ENCODE measurements at places on chromosomes 13 and 19. TPM values are rescaled to one million over a fixed set of nuclear protein-coding genes. Genes with fewer than 3 reads are reported as not detected.
A peak's percentile ranks its signal among the peaks of the same experiment; 100 is the strongest.

SIGLEC11 gene
- not detected for total RNA-seq

FCER2 gene
- total RNA-seq, result not detected

PVR gene
- total RNA-seq, result 19.2 TPM

KRTDAP gene
- 1.8 TPM for total RNA-seq

RASGRP4 gene
- 0.16 TPM for total RNA-seq

AXL gene
- 10.9 TPM for total RNA-seq

- no peak overlapping the region for H3K4me3 ChIP-seq
- H3K27me3 ChIP-seq, result peaks cover 13% of the 10 kb centered on the region
- H3K27ac ChIP-seq, result no peak overlapping the region
- H3K36me3 ChIP-seq, result no peaks in the 10 kb centered on the region
Measured at GRCh38 chr13:113149711-113150549, 8.5 kb upstream of the PROZ start.

- peaks cover 36% of the 10 kb centered on the region for H3K27me3 ChIP-seq
- DNase-seq, result peak; percentile 95
- no peaks in the 10 kb centered on the region for H3K36me3 ChIP-seq
- no peak overlapping the region for H3K27ac ChIP-seq
- no peaks in the 10 kb centered on the region for H3K4me1 ChIP-seq
- peak overlapping the region; percentile 49 for H3K4me3 ChIP-seq
Measured at GRCh38 chr19:42132851-42133528, 744 bp upstream of the POU2F2 start.

GRCh38 chr13:36212789-36213188, 1.6 kb downstream of the SOHLH2 start:
- no peaks in the 10 kb centered on the region for H3K4me1 ChIP-seq
- no peaks in the 10 kb centered on the region for H3K27me3 ChIP-seq
- no peaks in the 10 kb centered on the region for H3K36me3 ChIP-seq
- H3K27ac ChIP-seq, result peak overlapping the region; percentile 24
- DNase-seq, result no peak

DNA sequence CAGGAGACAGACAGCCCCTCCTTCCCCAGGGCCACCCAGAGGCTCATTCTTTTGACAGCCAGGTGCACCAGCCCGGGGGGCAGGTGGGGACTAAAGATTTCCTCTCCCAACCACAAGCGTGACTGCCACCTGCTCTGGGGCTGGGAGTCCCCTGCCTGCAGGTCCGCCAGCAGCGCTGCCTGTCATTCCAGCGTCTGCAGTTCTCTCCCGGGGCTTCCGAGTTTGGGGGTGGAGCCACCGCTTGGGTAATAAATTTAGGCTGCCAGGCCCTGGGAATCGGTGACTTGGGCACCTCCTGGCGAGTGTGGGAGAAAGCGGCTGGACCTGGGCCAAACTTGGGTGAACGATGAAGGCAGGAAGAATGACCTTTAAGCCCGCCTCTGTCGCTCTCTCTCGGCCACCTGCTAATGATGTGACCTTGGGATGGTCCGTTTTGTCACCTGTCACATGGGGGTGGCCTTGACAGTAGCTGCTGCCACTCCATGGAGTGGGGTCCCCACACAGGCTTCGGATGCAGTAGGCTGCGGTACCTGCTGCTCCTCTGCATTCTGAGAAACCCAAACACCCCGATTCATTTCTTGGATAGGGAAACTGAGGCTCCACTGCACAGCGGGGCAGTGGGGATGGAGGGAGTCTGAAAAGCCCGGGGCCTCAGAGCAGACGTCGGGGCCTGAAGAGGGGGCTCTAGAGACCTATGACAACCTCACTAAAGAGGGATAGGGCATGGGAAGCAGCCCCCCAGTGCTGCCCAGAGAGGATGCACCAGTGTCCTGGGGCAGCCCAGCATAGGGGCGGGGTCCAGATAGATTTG, 12.8 kb downstream of the FUT6 start:
- H3K27ac ChIP-seq, result no peak overlapping the region
- no peaks in the 10 kb centered on the region for H3K27me3 ChIP-seq

- H3K27ac ChIP-seq, result no peak overlapping the region
- DNase-seq, result peak; percentile 88
- H3K4me1 ChIP-seq, result no peaks in the 10 kb centered on the region
- H3K4me3 ChIP-seq, result no peak overlapping the region
Measured at GRCh38 chr13:28058866-28059613, 41.3 kb downstream of the FLT3 start.

DNA sequence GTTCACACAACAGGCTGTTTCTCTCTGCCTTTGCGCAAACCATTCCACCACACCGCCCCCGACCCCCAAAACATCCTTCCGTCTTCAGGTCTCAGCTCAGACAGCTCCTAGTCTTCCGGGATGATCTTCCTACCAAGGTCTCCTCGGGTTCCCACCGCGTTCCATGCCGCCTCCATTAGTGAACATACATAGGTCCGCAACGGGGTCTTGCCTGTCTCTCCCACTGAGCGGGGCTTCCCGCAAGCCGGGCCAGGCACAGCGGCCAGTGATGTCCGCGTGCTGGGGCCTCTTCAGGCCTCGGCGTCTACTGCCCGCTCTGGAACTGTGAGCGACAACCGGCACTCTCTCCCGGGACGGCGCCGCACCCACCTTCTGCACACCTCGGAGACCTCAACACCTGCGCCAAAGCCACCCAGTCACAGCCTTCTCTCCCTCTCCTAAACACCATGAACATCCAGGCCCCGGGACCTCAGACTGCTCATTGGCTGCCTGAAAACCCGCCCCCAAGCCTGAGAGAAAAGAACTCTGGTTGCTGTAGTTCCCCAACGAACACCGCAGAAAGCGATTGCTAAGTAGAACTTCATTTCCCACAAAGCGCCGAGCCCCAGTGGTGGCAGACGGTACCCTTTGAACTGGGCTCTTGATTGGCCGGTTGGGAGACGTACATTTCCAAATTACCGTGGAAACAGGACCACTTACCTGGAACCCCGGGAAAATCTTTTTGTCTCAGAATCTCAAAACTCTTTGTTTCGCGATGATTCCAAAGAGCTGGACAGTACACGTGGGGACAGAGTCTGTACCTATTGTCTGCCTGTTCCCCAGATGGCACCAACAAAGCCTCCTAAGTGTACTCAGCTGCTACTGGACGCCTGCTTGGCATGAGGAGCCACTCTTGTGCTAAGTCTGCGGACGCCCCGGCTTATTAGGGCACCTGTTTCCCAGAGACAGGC, 9.5 kb downstream of the DYRK1B start:
- peak overlapping the region; percentile 78 for H3K27ac ChIP-seq
- peak; percentile 97 for DNase-seq
- peak overlapping the region; percentile 82 for H3K4me3 ChIP-seq
- H3K4me1 ChIP-seq, result no peaks in the 10 kb centered on the region

GRCh38 chr13:31768351-31768750, 29.0 kb downstream of the RXFP2 start:
- H3K4me3 ChIP-seq, result no peak overlapping the region
- no peak for DNase-seq
- no peaks in the 10 kb centered on the region for H3K27me3 ChIP-seq
- H3K4me1 ChIP-seq, result no peaks in the 10 kb centered on the region
- no peaks in the 10 kb centered on the region for H3K36me3 ChIP-seq
- H3K27ac ChIP-seq, result no peak overlapping the region

- H3K4me1 ChIP-seq, result no peaks in the 10 kb centered on the region
- no peak for DNase-seq
- H3K4me3 ChIP-seq, result no peak overlapping the region
- H3K36me3 ChIP-seq, result no peaks in the 10 kb centered on the region
Measured at GRCh38 chr13:99161512-99161911, 39.1 kb upstream of the UBAC2 start.

- H3K27ac ChIP-seq, result no peak overlapping the region
- peaks cover 6% of the 10 kb centered on the region for H3K4me1 ChIP-seq
- peak overlapping the region; percentile 1 for H3K4me3 ChIP-seq
- H3K27me3 ChIP-seq, result no peaks in the 10 kb centered on the region
Measured at GRCh38 chr13:62510906-62511655, 1095.4 kb upstream of the PCDH20 start.

DNA sequence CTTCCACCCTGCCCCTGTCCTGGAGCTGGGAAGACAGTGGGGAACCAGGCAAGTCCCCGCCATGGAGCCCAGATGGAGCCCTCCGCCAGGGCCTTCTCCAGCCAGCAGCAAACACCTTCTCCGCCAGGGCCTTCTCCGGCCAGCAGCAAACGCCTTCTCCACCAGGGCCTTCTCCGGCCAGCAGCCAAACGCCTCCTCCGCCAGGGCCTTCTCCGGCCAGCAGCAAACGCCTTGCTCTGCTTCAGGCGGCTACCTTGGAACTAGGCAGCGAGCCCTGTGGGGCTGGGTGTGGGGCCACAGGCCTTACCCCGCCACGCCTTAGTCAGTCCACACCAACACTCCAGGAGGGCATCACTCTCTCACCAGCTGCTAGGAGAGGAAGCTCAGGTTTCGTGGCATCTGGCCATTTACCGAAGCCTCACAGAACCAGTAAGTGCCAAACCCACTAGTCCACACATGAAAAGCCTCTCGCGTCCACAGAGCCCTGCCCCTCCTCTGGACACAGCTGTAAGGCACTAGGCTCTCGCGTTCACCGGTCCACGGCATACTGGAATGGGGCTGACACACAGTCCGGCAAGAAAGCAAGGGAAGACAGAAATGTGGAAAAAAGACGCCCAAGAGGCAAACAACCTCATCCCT, 41.0 kb downstream of the MLLT1 start:
- H3K4me3 ChIP-seq, result no peak overlapping the region
- DNase-seq, result no peak
- H3K27ac ChIP-seq, result peak overlapping the region; percentile 37
- H3K27me3 ChIP-seq, result no peaks in the 10 kb centered on the region

- peaks cover 6% of the 10 kb centered on the region for H3K4me1 ChIP-seq
- H3K4me3 ChIP-seq, result no peak overlapping the region
- no peaks in the 10 kb centered on the region for H3K36me3 ChIP-seq
- peaks cover 52% of the 10 kb centered on the region for H3K27me3 ChIP-seq
- no peak for DNase-seq
- no peak overlapping the region for H3K27ac ChIP-seq
Measured at GRCh38 chr13:52885141-52885540, 36.7 kb upstream of the PCDH8 start.

DNA sequence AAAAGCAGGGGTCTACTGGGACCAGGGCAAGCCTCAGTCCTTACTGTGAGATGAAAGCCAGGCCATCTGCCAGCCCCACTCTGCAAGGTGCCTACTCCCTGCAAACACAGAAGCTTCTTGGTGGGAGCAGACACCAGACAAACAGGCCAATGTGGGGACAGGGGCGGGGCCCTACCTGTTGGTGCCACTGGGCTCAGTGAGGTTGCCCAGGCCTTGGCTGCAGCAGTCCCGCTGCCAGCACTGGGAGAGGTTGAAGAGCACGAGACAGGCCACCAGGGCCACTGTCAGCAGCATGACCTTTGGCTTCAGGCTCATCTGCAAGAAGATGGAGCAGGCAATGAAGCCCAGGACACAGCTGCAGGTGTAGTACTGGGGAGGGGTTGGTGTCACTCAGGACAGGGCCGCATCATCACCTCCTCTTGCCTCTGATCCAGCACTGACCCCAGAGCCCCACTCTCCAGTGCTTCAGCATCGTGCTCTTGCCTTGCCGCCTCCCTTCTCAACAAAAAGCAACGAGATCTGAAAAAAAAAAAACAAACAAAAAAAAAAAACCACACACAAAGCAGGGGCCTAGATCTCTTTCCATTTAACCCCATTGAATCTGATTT, 72.6 kb downstream of the NBEA start:
- no peaks in the 10 kb centered on the region for H3K27me3 ChIP-seq
- H3K36me3 ChIP-seq, result no peaks in the 10 kb centered on the region

DNA sequence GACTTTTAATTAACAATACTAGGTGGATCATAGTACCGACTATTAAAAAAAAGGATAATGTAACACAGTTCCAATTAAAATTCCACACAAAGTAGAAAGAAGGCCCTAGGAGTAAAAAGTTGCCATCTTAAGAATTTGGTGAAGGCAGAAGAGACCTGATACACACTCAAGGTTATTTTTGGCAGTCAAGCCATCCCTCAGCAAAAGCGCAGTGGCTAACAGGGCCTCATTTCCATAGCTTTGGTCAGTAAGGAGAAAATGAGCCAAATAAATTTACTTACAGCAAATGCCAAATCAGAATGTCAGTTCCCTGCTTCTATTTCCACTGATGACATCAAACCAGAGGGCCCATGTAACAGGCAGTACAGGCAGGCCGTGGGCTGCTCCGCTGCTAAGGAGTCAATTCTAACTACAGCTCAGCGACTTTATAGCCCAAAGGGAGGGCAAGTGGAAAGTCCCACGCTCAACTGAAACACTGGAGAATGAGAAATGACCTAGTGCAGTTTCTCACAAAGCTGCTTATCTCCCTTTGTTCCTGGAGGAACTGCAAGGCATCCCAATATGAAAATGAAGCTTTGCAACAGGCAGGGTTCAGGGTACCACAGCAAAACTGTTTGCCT, 6.3 kb downstream of the ARGLU1 start:
- peak overlapping the region; percentile 3 for H3K27ac ChIP-seq
- H3K36me3 ChIP-seq, result peaks cover 28% of the 10 kb centered on the region
- no peaks in the 10 kb centered on the region for H3K4me1 ChIP-seq
- H3K27me3 ChIP-seq, result no peaks in the 10 kb centered on the region
- H3K4me3 ChIP-seq, result peak overlapping the region; percentile 24

GRCh38 chr13:43761616-43762315, 25.0 kb downstream of the ENOX1 start:
- no peak overlapping the region for H3K27ac ChIP-seq
- no peaks in the 10 kb centered on the region for H3K36me3 ChIP-seq
- no peak for DNase-seq
- peaks cover 31% of the 10 kb centered on the region for H3K27me3 ChIP-seq

DNA sequence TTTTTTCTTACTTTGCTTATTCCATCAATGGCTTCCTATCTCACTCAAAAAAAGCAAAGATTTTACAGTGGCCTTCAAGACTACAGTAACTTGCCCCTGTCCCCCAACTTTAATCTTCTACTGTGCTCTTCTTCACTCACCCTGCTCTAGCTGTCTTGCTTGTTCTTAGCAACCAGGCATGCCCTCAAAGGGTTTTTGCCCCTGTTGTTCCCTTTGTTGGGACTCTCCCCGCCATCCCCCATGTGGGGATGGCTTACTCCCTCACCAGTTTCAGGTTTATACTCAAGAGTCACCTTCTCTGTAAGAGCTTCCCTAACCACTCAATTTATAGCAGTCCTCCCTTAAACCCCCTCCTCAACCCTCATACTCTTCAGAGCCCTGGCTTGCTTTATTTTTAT, 5.4 kb downstream of the MTMR6 start:
- no peaks in the 10 kb centered on the region for H3K36me3 ChIP-seq
- H3K27ac ChIP-seq, result no peak overlapping the region
- H3K4me3 ChIP-seq, result no peak overlapping the region
- DNase-seq, result no peak
